ENCODE measurements at places on chromosomes 3 and 15.

GRCh38 chr3:130933801-130934345 lies 40.0 kb downstream of the ATP2C1 start:
- H3K27ac ChIP-seq = no peak overlapping the region
- no peaks in the 10 kb centered on the region for H3K27me3 ChIP-seq
- H3K4me3 ChIP-seq = no peak overlapping the region
- H3K4me1 ChIP-seq = peaks cover 14% of the 10 kb centered on the region

DNA sequence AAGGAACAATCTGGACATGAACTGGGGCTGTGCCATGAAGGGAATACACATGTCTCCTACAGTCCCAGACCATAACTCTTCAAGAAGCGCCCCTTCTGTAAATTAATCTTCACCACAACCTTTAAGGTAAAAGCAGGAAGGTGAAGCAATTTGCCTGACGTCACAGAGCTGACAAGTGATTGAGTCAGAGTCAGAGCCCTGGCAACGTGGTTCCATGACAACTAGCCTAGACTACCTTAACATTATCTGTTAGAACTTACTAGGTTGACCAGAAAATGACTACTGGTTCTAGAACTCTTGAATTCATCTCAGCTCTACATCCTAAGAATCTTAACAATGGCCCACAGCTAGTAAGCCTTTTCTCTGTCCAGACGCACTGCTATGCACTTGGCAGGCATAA lies 124.6 kb downstream of the NTRK3 start:
- H3K27me3 ChIP-seq = no peaks in the 10 kb centered on the region
- H3K4me3 ChIP-seq = no peak overlapping the region
- H3K27ac ChIP-seq = no peak overlapping the region
- no peaks in the 10 kb centered on the region for H3K4me1 ChIP-seq

- DNase-seq = peak; percentile 35
- peak overlapping the region; percentile 52 for H3K27ac ChIP-seq
- no peaks in the 10 kb centered on the region for H3K27me3 ChIP-seq
Measured at GRCh38 chr3:134330883-134331810, 43.1 kb downstream of the AMOTL2 start.

DNA sequence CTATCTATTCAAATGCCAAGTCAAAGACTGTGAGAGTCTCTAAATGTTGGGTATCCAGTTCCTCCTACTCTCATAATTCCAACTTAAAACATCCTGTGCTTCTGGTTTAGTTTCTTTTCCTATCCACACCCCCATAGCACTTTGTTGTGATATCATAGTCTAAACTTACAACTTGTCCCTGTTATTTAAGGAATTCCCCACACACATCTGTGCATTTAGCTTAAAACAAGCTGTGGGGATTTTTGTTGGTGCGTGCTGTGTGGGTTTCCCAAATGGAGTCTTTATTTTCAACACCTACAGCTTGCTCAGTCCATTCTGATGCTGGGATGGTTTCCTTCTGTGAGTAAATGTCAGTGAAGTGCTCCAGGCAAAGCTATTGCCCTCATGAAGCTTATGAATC lies 167.3 kb downstream of the GMNC start:
- H3K27ac ChIP-seq = no peak overlapping the region
- H3K36me3 ChIP-seq = no peaks in the 10 kb centered on the region
- no peaks in the 10 kb centered on the region for H3K27me3 ChIP-seq
- no peak for DNase-seq
- peaks cover 6% of the 10 kb centered on the region for H3K4me1 ChIP-seq
- no peak overlapping the region for H3K4me3 ChIP-seq

- no peak overlapping the region for H3K4me3 ChIP-seq
- H3K36me3 ChIP-seq = peaks cover 49% of the 10 kb centered on the region
- H3K27me3 ChIP-seq = no peaks in the 10 kb centered on the region
- H3K27ac ChIP-seq = peak overlapping the region; percentile 74
- DNase-seq = peak; percentile 35
Measured at GRCh38 chr3:123143669-123144411, 57.9 kb upstream of the SEC22A start.

DNA sequence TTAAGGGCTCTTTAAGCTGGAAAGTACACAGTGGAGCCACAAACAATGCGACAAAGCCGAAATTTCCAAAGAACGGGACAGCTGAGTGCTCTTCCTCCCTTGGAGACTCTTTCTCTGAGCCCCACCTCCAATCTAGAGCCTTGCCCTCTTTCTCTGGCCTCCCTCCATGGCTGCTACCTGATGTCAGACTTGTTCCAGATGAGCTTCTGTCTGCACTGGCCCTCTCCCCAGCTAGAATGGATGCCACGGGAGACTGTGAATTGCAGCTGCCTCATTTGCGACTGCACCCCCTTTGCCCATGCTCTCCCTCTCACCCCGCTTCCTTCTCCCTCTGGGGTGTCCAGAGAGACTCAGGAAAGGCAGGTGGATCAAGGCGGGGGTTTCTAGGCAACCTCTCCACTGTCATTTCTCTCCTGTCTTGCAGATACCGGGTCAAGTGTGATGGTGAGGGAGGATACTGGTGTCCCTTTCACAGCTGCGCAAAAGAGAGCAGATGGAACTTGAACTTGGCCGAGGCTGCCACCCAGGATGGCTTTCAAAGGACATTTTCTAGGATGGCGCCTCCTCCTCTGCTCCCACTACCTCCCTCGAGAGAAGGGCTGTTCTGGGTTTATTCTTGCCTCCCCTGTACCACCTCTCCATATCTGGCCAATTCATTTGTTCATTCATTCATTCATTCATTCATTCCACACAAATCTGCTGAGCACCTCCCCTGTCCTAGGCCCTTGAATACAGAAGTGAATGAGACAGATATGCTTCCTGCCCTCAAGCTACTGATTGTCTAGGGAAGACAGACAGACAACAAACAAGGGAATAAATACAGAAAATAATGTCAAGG lies 12.8 kb downstream of the ATP2B2 start:
- peaks cover 2% of the 10 kb centered on the region for H3K4me1 ChIP-seq
- no peak overlapping the region for H3K27ac ChIP-seq
- no peak overlapping the region for H3K4me3 ChIP-seq

- H3K4me1 ChIP-seq = peaks cover 11% of the 10 kb centered on the region
- no peak for DNase-seq
- H3K27ac ChIP-seq = no peak overlapping the region
- H3K4me3 ChIP-seq = no peak overlapping the region
- H3K27me3 ChIP-seq = no peaks in the 10 kb centered on the region
Measured at GRCh38 chr15:51163843-51164242, 69.1 kb upstream of the TNFAIP8L3 start.

- H3K4me1 ChIP-seq = peaks cover 8% of the 10 kb centered on the region
- DNase-seq = no peak
- peaks cover 8% of the 10 kb centered on the region for H3K27me3 ChIP-seq
Measured at GRCh38 chr3:69746119-69746518, 6.9 kb downstream of the MITF start.

- H3K4me3 ChIP-seq = no peak overlapping the region
- no peaks in the 10 kb centered on the region for H3K27me3 ChIP-seq
- H3K4me1 ChIP-seq = 0 out of 2 replicates have a peak, but pooled peaks cover 2% of the 10 kb centered on the region
- DNase-seq = no peak
- no peak overlapping the region for H3K27ac ChIP-seq
Measured at GRCh38 chr15:80350941-80351610, 53.1 kb upstream of the ARNT2 start.

DNA sequence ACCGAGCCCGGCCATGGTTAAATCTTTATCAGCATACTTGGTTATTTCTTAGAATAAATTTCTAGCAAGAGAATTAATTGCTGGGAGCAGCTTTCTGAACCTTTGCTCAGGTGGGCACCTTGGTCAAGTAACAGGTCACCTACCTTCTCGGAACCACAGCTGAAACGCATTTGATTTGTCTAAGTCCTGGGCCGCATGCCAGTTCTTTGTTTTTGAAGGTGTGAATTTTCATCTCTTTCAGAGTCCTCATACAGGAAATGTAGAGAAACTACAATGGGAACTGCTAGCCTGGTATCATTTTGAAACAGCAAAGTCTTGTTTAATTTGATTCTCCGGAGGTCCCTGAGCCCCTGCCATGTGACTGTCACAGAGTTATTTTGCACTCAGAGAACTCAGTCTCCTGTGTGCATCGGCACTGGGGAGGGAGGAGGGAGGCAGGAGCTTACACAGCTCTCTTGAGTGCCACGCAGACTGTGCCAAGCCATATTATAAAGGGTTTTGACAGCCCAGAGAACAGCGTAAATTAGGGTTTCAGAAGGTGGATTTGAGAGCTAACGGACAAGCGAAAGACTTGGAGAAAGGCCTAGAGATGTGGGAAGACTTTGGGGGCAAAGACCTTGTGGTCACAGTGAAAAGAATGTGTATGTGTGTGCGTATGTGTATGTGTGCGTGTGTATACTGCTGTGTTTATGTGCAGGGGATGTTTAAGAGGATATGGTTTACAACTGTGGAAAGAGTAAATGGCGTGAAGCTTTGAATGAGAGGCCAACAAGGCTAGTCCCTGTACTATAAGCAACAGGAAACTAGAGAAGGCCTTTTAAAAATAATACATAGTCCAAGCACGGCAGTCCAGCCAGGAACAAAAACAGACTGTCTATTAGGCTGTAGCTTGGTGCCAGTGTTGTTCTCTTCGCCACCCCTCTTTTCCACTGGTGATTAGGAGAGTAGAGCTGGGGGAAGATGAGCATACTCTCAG lies 61.8 kb upstream of the ATP13A3 start:
- H3K27me3 ChIP-seq = no peaks in the 10 kb centered on the region
- H3K27ac ChIP-seq = no peak overlapping the region
- no peak for DNase-seq
- H3K36me3 ChIP-seq = peaks cover 6% of the 10 kb centered on the region
- no peaks in the 10 kb centered on the region for H3K4me1 ChIP-seq

DNA sequence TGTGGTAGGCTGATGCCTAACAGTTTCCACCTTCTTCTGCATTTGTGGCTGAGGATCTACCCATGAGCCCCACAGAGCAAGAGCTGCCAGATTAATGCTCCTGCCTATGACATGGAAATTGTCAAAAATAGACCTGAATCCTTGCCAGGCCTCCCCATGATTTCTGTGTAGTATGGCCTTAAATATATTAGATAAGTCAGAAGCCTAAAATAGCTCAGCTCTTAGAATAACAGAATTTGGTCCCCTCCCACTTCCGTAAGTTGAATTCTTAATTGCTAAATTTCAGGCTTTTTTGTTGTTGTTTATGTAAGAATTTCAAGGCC lies 129.0 kb downstream of the SERPINI1 start:
- H3K36me3 ChIP-seq = no peaks in the 10 kb centered on the region
- H3K4me1 ChIP-seq = peaks cover 5% of the 10 kb centered on the region
- H3K4me3 ChIP-seq = no peak overlapping the region
- DNase-seq = no peak
- no peak overlapping the region for H3K27ac ChIP-seq
- no peaks in the 10 kb centered on the region for H3K27me3 ChIP-seq

DNA sequence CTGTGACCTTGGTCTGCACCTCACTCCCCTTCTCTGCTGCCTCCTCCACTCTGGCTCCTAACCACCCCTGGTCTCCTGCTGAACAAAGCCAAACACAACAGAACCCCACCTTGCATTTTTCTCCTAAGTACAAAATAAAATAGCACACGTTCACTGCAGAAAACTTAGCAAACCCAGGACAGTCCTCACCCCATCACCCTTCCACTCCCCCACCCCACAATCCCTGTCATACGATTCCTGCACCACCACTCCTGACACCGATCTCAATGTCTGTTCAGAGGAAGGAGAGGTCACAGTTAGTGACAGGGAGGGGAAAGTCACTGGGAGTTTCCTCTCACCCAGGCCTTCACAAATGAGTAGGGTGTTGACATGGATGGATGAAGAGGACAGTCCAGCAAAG lies 4.2 kb downstream of the VPS33B start:
- H3K4me3 ChIP-seq = no peak overlapping the region
- no peak for DNase-seq
- peak overlapping the region; percentile 50 for H3K27ac ChIP-seq
- H3K27me3 ChIP-seq = no peaks in the 10 kb centered on the region
- H3K36me3 ChIP-seq = peaks cover 12% of the 10 kb centered on the region

GRCh38 chr15:96314518-96314917 lies 16.0 kb upstream of the NR2F2 start:
- H3K27me3 ChIP-seq = peaks cover 52% of the 10 kb centered on the region
- H3K27ac ChIP-seq = no peak overlapping the region
- H3K36me3 ChIP-seq = no peaks in the 10 kb centered on the region
- no peak overlapping the region for H3K4me3 ChIP-seq

DNA sequence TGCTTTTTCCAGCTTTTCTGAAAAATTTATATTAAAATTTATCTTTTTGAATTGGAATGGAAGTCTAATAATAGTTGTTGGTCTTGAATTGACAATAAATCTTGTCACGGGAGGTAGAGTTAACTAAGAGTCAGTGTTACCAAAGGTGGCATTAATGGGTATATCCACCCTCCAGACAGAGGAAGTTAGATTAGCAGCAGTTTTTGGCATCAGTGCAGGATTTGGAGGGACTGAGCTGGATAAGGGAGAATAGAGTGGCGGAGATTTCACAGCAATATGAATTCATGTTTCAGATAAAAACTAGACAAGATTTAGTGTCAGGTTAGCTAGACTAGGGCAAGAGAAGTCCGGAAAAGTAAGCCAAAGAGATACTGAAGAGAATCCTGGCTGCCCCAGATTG lies 201.3 kb upstream of the ZBTB20 start:
- H3K4me3 ChIP-seq = no peak overlapping the region
- peaks cover 12% of the 10 kb centered on the region for H3K36me3 ChIP-seq
- no peak for DNase-seq
- H3K27me3 ChIP-seq = no peaks in the 10 kb centered on the region
- H3K27ac ChIP-seq = no peak overlapping the region
- peaks cover 42% of the 10 kb centered on the region for H3K4me1 ChIP-seq

- no peak overlapping the region for H3K4me3 ChIP-seq
- peak overlapping the region; percentile 31 for H3K27ac ChIP-seq
- no peaks in the 10 kb centered on the region for H3K27me3 ChIP-seq
- H3K36me3 ChIP-seq = peaks cover 36% of the 10 kb centered on the region
Measured at GRCh38 chr3:183764847-183765731, 60.3 kb downstream of the MAP6D1 start.

All from WTC11 (cell line).